ENCODE measurements at places on chromosomes 6 and 20.

GRCh38 chr6:83092756-83093399 lies 25.4 kb downstream of the DOP1A start:
- DNase-seq: no peak

DNA sequence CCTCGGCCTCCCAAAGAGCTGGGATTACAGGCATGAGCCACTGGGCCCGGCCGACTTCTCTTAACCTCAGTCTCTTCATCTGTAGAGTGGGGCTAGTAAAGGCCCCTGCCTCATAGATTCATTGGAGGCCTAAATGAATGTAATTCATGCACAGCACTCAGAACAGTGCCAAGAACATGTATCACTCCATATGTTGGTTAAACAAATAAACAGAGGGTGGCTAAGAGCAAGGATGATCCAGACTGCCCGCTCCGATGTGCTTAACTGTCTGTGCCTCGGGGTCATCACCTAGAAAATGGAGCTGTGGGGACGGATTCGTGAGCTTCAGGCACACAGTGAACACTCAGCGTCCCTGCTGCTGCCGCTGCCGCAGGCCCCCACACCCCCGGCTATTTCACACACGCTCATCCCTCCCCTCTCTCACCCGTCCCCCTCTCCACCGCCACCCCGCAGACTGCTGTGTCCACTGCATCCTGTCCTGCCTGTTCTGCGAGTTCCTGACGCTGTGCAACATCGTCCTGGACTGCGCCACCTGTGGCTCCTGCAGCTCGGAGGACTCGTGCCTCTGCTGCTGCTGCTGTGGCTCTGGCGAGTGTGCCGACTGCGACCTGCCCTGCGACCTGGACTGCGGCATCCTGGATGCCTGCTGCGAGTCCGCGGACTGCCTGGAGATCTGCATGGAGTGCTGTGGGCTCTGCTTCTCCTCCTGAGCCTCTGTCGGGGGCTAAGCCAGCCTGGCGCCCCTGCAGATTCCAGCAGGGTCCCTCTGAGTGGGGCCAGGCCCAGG lies 14.8 kb downstream of the MDFI start:
- no peak for DNase-seq

GRCh38 chr6:156976216-156977127 lies 199.3 kb downstream of the ARID1B start:
- DNase-seq: no peak

- no peak for DNase-seq
These were observed 14.5 kb downstream of the SOBP start for GRCh38 chr6:107504270-107505026.
